Left kidney (tissue), 8 donors: ENCODE measurements at places on chromosomes 3 and 15. TPM values are rescaled to one million over a fixed set of nuclear protein-coding genes. Genes with fewer than 3 reads are reported as not detected.

- no peak for DNase-seq
Measured at GRCh38 chr3:55906896-55907295, 419.8 kb upstream of the WNT5A start.

DNA sequence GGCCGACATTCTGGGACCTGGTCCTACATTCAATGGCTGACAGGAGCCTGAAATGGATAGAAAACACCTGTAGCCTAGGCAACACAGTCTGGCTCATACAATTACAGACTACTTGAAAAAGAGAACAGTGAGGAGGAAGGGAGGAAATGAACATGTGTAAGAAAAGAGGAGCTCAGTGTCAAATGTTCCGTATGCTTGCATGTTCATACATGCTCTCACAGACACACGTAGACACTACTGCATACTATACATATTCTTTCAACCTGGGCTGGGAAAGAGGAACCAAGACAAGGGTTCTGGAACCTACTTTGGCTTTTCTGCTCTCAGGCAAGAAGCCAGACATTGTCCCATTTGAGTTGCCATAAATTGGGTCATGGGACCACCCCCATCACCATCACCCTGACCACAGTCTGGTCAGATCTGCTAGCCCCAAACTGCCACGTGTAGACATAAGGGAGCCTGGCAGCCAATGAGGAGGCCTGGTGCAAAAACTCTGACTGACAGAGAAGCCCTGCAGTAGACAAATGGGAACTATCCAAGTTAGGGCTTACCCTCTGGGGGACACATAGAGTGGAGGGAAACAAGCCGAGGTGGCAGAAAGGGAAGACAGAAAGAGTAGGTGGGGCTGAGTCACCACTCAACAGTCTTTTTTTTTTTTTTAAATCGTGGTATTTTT, 310.0 kb downstream of the SHQ1 start:
- no peak for DNase-seq

GRCh38 chr3:78798266-78798832, 969.4 kb downstream of the ROBO1 start:
- no peak for DNase-seq

DNA sequence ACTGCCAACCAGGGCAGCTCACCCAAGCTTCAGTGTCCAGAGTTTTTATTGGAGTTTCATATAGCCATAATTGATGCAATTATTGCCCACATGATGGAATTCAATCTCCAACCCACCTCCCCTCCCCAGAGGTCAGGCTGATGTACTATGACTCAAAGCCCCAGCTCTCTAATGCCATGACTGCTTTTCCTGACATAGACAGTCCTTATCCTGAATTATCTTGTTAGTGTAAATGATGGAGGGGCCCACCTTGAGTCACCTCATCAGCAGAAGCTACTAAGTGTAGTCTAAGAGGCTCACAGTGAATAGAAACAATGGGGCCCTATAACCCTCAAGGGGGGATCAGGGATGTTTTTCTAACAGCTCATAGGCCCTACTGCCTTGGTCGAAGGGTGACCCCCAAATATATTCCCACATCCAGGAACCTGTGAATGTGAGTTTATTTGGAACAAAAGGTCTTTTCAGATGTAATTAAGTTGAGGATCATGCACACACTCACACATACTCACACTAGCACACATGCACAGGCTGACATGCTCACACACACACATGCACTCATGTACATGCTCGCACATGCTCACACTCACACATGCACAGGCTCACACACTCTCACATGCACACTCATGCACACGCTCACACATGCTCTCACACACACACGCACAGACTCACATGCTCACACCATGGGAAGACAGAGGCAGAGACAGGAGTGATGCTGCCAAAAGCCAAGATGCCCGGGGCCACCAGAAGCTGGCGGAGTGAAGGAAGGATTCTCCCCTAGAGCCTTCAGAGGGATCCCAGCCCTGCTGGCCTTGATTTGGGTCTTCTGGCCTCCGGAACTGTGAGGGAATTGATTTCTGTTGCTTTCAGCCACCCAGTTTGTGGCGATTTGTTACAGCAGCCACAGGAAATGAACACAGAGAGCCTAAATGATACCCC, 131.2 kb upstream of the SMAD3 start:
- no peak for DNase-seq

DNA sequence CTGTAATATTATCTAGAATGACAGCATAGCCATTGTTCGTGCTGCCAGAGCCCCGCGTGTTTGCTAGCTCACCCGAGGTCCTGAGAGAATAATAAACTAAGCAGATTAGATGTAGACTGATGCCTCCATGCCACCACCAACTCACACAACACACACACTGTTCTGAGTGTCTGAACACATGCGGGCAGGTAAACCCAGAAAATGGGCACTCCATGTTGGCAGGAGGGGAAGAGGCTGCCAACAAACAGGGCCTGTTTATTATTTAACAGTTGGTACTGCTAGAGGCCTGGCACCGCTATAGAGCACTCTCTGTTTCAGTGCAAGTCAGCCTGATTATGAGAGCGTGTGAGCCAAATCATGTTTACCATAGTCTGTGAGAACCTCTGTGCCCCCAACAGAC, 299.0 kb downstream of the ZBTB20 start:
- no peak for DNase-seq

- no peak for DNase-seq
Measured at GRCh38 chr3:130905551-130905950, 11.7 kb downstream of the ATP2C1 start.

DNA sequence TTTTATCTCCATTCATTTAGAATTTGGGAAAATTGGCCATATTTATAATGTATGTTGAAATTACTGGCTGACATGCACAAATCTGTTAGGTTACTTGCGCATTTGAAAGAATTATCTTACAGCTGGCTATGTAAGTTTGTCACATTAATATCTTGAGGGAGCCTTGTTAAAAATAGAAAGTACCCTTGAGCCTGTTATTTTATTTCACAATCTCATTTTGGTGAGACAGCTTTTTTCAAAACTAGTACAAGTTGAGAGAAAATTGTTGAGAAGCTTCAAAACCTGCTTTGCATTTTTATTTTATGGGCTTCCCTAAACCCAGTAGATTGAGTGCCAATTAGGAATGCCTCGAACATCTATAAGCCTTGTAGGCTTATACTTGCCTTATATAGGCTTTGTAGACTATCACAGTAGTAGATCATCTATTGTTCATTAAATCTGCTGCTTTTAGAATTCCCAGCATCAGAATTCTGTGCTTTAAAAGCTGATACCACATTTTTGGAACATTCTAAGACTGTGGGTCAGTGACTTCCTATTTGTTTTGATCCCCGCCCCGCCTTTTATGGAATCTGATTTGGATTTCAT, 6.3 kb downstream of the IDH3A start:
- no peak for DNase-seq

DNA sequence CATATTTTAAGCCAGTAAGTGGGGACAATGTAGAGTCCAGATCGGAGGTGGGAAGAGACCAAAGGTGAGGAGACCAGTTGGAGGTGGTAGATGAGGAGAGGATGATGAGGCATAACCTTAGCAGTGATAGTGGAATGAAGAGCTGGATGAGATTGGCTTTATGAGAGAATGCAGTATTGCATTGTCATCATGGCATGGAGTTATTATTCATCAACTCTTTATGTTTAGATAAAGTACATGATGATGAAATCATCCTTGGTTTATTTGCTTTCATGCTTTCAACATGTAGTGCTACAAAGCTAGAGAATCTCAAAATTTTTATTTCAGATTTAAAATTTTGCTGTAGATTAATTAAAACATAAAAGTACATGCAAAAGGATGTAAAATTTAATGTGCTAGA, 64.0 kb downstream of the PPM1L start:
- no peak for DNase-seq

- DNase-seq = no peak
Measured at GRCh38 chr3:128081846-128082245, 29.6 kb downstream of the SEC61A1 start.

DNA sequence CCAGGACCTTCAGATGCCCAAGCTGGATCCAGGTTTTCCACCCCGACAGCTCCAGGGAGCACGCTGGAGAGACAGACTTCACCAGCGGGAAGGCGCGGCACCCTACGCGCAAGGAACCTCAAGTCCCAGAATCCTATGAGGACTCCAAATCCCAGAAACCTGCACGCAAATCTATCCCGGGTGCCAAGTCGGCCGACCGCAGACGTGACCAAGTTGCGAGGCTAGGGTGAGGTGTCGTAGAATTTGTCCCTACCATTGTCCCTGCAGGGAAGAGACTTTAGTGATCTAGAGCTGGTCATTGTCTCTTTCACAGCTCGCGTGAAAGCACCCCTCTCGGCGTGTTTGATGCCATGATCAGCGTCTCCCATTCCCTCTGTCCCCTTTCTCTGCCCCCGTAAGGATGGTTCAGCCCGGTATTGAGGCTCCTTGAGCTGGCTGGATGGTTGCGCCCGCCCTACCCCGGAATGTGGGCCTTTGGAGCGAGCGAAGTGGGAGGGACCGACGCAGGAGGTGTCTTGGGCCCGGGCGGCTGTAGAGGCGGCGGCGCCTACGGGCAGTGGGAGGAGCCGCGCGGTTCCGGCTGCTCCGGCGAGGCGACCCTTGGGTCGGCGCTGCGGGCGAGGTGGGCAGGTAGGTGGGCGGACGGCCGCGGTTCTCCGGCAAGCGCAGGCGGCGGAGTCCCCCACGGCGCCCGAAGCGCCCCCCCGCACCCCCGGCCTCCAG, at the start of gene PRKCI:
Gene PRKCI (plus strand): TSS at position 501 of the 723 bp plus-strand sequence. CDS start 246 bp downstream, outside the sequence.
- DNase-seq = peak; percentile 98

COPB2 gene
- polyA plus RNA-seq = 164 TPM

GOLGA8S gene
- 1.4 TPM for polyA plus RNA-seq

ADGRG7 gene
- not detected for polyA plus RNA-seq

TLR9 gene
- 0.18 TPM for polyA plus RNA-seq

ULK3 gene
- 32.5 TPM for polyA plus RNA-seq

CLDN11 gene
- polyA plus RNA-seq = 192 TPM

IQSEC1 gene
- 32.1 TPM for polyA plus RNA-seq

KLHL40 gene
- polyA plus RNA-seq = not detected

SUSD5 gene
- polyA plus RNA-seq = 4.5 TPM
